ENCODE measurements at places on chromosomes 11 and 22.

GRCh38 chr11:48184452-48184851, 32.2 kb upstream of the OR4B1 start:
- no peak for DNase-seq

DNA sequence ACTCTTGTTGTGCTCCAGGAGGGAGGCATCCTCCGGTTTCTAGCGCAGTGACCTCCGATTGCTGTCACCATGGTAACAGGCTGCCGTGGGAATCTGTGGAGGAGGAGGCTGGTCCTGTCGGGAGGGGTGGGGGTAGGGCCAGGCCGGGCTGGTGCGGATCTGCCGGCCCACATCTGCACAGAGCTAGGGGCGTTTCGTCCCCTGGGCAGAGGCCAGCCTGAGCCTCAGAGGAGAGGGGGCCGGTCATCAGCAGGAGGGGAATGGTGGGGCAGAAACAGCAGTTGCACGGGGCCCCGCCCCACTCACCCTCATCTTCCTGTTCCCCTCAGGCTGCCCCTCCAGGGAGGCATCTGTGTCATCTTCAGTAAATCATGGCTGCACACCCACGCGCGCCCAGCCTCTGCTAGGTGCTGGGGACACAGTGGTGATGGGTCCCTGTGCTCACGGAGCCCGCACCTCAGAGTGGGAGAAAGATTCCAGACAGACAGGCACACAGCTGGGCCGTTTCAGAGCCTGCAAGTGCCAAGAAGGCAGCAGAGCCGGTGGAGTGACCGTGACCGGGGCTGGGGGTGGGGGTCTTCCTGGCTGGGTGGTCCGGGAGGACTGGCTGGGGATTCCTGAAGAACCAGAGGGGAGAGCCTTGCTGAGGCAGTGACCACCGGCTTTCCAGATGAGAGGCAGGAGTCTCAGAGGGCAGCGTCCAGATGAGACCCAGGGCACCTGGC, 120.5 kb downstream of the CACNA1I start:
- no peak for DNase-seq

- no peak for DNase-seq
Measured at GRCh38 chr22:38204784-38205183, 3.0 kb downstream of the MAFF start.

DNA sequence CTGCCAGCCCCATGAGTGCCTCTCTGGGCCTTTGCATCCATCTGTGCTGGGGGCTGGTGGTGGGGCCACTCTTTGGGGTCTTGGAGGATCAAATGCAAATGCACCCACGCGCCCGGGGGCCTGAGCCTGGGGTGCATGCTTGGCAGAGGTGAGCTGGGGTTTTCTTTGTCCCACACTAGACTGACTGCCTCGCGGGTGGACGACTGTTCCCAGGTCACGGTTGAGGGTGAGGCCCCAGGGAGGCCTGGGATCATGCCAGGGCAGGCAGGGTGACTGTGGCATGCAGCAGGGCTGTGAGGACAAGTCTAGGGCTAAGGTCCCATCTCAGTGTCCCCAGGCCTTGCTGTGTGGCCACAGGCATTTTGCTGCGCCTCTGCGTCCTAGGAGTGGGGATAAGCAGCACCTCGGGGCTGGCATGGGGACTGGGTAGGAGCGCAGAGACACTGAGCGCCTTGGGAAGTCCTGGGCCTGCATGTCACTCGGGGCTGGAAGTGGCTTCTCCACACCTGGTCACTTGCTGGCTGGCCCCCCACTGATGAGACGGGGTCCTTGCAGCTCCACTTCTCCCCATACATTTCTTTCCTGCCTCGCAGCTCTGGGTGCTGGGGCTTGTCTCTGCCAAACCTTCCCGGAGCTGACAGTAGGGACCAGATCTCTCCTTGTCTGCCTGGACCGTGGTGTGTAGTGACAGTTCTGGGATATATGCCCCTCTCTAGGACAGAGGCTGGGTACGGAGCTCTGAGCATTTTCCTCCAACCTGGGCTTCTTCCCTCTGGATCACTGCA, 133.1 kb downstream of the CTTN start:
- DNase-seq = no peak

GRCh38 chr11:107040433-107041087, 22.3 kb upstream of the GUCY1A2 start:
- no peak for DNase-seq

GRCh38 chr11:84193706-84194105, 907.5 kb upstream of the CCDC90B start:
- no peak for DNase-seq

GRCh38 chr11:117172724-117173421, 5.7 kb upstream of the SIDT2 start:
- DNase-seq = no peak

GRCh38 chr11:35943713-35944502, at the start of gene LDLRAD3:
Gene LDLRAD3 (plus strand): TSS chr11:35944062. CDS start chr11:35944099, 37 bp downstream.
- peak; percentile 19 for DNase-seq

GRCh38 chr11:66339162-66339675, 3.0 kb upstream of the RIN1 start:
- DNase-seq = no peak

GRCh38 chr11:61715867-61716266, 35.7 kb downstream of the DAGLA start:
- no peak for DNase-seq

DNA sequence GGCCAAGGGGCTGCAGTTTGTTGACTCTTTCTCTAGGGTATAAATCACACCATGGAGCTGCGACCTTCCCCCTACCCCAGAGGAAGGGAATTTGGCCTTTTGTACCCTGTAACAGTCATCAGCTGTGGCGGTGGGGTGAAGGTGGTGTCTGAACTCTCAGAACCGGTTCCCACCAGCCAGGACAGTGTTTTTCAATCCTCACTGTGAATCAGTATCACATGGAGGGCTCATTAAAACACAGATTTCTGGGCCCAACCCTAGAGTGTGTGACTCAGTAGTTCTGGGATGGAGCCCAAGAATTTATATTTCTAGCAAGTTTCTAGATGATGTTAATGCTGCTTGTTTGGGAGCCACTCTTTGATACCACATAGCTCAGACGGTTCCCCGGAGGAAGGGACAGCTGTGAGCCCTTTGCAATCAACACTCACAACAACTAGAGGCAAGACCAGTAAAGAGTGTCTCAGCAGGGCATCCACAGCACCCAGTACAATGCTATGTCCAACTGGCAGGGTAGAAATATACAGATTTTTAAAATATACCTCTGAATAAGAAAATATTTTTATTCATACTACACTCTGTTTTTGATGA, 43.9 kb upstream of the FAT3 start:
- DNase-seq = no peak

DNA sequence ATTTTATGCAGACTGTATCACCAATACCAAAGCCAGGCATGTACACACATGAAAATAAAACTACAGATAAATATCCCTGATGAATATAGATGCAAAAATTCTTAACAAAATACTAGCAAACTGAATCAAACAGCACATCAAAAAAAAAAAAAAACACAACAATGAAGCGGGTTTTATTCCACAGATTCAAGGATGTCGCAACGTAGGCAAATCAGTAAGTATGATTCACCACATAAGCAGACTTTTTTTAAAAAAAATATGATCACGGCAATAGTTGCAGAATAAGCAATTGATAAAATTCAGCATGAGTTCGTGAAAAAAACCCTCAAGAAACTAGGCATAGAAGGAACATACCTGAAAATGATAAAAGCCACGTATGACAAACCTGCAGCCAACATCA, 21.3 kb downstream of the OR51F1 start:
- DNase-seq = no peak

GRCh38 chr11:70740488-70740851, 342.1 kb downstream of the CTTN start:
- no peak for DNase-seq

Data from CD4-positive, alpha-beta T cell treated with Interleukin-12 subunit alpha and Interleukin-12 subunit beta, for 1 hour (primary cell).